CD4-positive, alpha-beta T cell treated with Interleukin-4 for 4 hours (primary cell): ENCODE measurements at places on chromosomes 12 and 14.

DNA sequence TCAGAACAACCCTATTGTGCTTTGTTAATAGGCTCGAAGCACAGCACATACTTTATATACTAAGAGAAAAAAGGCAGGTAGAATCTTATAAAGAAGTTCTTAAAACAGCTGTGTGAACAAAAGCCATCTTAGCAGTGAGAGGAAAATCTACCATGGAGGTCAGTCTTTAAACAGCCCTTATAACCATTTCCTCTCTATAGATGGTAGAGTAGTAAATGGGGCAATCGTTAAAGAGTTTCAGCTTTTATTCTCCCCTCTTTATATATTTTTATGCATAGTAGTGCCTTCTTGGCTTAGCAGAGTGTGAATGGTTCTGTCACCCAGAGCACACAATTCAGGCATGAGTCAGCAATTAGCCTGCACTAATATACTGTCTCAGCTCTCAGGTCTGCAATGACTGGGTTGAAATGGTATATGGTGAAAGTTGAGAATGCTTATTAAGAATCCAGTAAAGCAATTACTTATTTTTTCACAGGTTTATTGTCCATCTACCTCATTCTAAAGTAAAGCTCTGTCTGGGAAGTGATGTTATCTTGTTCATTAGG lies 305.0 kb downstream of the NELL2 start:
- no peak for DNase-seq

- DNase-seq = no peak
Measured at GRCh38 chr12:90207799-90208198, 499.2 kb upstream of the ATP2B1 start.

GRCh38 chr14:90288651-90289355 lies 32.5 kb downstream of the PSMC1 start:
- DNase-seq = no peak

DNA sequence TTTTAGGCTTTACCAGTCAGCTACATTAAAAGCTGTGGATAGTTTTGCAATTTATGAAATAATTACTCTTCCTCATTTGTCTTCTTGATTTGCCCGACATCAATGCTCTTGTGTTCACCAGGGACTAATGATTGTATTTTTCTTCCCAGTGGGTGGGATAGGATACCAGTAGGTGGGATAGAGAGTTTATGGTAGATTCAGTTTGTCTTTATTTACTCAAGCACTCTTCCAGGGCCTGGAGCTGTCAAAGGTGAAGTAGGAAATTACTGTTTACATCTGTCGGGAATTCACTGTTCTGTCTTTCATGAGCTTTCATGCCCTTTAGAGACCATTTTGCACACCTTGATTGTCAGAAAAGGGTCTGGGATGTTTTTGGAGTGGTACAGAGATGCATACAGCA lies 36.6 kb downstream of the ETV6 start:
- no peak for DNase-seq

DNA sequence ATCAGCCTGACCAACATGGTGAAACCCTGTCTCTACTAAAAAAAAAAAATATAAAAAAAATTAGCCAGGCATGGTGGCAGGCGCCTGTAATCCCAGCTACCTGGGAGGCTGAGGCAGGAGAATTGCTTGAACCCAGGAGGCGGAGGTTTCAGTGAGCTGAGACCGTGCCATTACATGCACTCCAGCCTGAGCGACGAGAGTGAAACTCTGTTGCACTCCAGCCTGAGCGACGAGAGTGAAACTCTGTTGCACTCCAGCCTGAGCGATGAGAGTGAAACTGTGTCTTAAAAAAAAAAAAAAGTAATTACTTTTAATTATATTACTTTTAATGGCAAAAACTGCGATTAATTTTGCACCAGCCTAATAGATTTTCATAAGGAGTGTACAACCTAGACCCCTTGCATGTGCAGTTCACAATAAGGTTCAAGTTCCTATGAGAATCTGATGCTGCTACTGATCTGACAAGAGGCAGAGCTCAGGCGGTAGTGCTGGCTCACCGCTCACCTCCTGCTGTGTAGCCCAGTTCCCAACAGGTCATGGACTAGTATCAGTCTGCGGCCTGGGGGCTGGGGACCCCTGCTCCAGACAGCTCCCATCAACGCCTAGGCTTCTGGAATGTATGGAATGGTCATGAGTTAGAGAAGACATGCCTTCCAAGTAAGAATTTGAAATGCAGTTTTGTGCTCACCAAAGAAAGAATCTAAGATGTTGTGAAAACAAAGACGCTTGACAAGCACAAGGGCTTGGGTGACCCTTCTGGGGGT lies 10.1 kb downstream of the LTB4R start:
- DNase-seq = no peak

DNA sequence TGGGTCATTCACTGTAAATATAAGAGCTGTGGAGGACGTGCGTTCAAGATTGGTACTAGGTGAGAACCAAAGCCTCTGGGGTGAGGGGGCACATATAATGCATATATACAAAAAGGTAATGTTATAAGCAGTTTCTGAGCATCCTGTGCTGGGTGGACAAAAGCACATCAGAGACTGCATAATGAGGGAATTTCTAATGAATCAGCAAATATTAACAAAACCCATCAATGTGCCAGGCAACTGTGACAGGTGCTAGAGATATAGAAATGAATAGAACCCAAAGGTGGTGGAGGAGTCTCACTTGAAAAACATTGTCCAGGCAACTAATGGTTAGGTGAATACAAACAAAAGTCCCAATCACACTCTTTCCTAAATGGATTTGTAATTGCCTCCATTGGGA lies 74.7 kb downstream of the GPR65 start:
- no peak for DNase-seq

DNA sequence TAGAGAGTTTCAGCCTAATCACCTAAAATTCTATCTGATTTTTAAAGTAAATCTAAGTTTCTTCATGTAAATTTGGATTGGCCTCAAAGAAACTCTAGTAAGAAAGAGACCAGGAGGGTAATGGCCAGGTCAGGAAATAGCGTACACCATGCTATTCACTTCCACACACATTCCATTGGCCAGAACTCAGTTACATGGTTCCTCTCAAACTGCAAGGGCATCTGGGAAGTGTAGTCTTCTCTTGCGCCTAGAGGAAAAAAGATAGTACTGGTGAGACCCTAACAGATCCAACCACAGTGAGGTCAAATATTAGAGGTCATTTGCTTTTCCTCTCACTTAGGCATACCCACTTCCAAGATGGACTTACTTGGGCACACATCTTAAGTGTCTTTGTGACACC lies 39.1 kb downstream of the MBIP start:
- DNase-seq = no peak
